ENCODE measurements at places on chromosomes 6 and 20.

DNA sequence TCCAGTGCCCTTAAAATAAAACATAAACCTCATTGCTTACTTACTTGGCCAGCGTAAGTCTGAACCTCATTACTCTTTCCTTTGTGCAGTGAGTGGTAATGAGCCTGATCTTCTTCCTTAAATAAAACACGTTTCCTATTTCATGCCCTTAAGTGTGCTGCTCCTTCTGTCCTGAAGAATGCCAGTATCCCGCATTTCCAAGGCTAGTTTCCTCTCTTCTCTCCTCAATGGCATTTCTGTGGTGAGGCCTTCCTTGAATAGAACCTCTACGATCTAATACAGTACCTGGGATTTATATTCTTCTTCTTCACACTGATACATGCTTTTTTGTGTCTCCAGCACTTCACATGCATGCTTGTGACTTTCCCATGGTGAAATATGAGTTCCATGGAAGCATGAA is 523.4 kb upstream of the CDH4 start:
- no peak for DNase-seq

- DNase-seq = no peak
These were observed 2.5 kb downstream of the CDK19 start for GRCh38 chr6:110812719-110813118.

GRCh38 chr6:14681699-14682487 is 564.0 kb upstream of the JARID2 start:
- DNase-seq = no peak

DNA sequence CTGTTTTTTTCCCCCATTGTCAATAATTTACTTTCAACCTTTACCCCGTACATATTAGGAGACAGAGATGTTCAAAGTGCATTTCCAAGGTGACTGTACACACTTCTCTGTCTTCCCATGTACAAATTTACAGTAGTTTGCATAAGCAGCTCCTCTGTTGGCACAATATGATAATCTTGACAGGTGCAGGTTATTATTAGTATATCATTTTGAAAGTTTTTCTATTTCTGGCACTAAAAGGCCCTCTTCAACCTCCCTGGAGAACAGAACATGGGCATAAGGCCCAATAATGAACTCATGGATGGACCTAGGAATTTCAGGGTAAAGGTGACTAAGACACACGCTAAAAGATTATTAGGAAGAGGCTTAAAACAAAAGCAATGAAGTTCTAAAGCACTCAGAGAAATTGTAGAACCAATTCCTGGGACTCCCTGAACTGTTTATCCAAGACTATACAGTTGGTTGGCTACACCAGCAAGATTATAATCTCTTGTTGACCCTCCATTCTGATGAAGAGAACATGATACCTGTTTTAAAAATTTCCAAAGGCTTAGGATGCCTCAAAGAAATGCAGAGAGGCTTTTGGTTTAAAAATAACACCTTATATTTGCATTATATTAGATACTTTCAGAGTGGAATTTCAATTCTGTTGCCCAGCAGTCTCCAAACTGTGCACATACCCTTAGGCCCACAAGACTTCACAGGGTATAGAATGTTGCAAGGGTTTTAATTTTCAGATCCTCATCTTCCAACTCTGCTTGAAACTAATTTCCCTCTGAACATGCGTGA is 1.1 kb downstream of the AIG1 start:
- no peak for DNase-seq

GRCh38 chr6:107689951-107690642 is 134.0 kb downstream of the SCML4 start:
- no peak for DNase-seq

GRCh38 chr6:30845183-30845582 is 39.1 kb upstream of the DDR1 start:
- no peak for DNase-seq

GRCh38 chr6:127459231-127459641 is at the start of gene KIAA0408:
Gene KIAA0408, minus strand, starts transcription at chr6:127459389. Its CDS starts 5,408 bp downstream, at chr6:127453981.
- DNase-seq = peak; percentile 82

DNA sequence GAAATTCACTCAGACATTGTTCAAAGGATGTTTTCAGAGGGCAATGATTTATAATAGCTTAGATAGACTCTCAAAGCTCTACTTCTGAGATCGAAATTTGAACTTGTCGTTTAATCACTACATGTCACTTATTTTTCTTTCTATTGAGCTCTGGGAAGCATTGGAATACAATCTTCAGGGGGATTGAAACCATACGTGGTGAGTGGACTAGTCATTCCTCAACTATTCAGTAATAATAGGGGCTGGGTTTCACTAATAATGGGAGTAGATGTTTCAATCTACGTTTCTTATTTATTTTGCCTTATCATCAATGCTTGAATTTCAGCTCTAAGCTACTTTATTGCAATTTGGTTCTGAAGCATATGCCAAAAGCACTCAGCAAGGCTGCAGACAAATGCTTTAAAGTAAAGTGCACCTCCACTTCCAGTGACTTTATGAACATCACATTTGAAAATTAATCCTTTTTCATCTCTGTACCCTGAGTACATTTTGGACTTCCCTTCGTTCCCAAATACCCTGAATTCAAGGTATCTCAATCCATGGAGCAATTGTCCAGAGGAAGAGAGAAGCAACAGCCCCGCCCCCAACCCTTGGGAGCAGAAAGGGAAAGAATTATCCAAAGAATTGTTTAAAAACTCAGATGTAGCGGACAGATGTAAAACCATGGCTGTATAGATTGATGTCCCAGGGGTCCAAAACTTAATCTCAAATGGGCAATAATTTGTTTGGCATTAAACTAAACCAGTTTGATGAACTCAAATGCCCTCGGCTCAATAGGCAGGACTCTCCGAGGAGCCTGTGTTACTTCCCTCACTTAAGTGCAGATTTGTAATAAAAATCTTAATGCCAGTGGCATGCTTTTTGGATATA is 68.1 kb downstream of the HFE start:
- no peak for DNase-seq

DNA sequence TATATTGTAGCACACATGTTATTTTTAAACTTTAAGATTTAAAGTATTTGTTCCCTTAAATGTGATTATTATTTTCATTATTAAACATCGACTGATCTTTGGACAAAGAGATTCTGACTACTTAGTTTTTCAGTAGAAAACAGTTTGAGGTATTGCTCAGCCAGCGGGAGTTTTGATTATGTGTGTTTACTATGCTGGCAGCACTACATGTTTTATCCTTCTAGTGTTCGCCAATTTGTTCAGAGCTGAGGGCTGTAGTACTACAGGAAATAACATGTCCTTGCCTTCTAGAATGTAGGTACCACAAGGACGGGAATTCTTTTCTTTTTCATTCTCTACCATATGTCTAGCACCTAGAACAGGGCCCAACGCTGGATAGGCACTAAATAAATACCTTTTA is 11.1 kb upstream of the LCA5 start:
- DNase-seq = no peak

GRCh38 chr20:17616480-17617211 is 46.8 kb downstream of the DSTN start:
- no peak for DNase-seq

- DNase-seq = no peak
These were observed 883 bp upstream of the CCDC28A start for GRCh38 chr6:138772596-138773176.

All from fibroblast of pulmonary artery (primary cell).